ENCODE measurements at places on chromosomes 3 and 15. TPM values are rescaled to one million over a fixed set of nuclear protein-coding genes. Genes with fewer than 3 reads are reported as not detected.
A peak's percentile ranks its signal among the peaks of the same experiment; 100 is the strongest.

DNA sequence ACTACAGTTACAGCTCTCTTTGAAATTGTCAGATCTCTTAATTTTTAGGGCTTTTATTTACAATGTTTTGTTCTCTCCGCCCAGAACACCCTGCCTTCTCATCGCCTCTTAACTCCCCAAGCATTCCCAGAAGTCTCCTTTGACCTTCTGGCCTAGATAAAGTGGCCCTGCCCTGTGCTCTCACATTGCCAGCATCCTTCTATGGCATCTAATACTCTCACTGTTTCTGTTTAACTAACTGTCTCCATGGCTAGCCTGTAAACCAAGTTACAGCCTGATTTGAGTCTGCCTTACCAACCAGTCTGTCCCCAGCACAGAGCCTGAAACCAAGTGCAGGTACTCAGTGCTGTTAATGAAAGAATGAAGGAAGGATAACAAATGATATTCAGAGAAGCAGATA lies 19.9 kb downstream of the COL8A1 start:
- H3K27me3 ChIP-seq = no peaks in the 10 kb centered on the region
- H3K36me3 ChIP-seq = no peaks in the 10 kb centered on the region

GRCh38 chr15:74889883-74890664 lies at the start of gene MPI:
TSS of gene MPI (plus strand) at chr15:74890042. CDS start at chr15:74890074, 32 bp downstream.
- peak within 1 kb of the TSS; percentile 72 for H3K4me3 ChIP-seq
- H3K4me1 ChIP-seq = peaks cover 28% of the 10 kb centered on the region
- no peaks in the 10 kb centered on the region for H3K27me3 ChIP-seq
- DNase-seq = peak; percentile 80
- H3K27ac ChIP-seq = peak within 1 kb of the TSS; percentile 52

DNA sequence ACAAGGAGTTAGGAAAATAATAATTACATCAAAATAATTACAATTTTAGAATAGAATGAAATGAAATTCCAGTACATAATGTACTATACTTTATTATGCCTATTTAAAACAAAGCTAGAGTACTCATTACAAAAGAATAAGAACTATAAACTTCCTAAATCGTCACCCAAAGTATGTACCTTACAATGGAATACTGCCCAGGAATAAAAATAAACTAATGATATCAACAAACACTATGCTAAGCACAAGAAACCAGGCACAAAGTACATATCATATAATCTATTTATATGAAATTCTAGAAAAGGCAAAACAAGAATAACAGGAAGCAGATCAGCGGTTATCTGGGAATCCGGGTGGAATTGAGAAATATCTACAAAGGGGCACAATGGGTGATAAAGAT lies 84.7 kb downstream of the MYO9A start:
- H3K27ac ChIP-seq = no peak overlapping the region
- H3K4me3 ChIP-seq = no peak overlapping the region
- peaks cover 3% of the 10 kb centered on the region for H3K36me3 ChIP-seq
- no peaks in the 10 kb centered on the region for H3K27me3 ChIP-seq
- DNase-seq = no peak

DNA sequence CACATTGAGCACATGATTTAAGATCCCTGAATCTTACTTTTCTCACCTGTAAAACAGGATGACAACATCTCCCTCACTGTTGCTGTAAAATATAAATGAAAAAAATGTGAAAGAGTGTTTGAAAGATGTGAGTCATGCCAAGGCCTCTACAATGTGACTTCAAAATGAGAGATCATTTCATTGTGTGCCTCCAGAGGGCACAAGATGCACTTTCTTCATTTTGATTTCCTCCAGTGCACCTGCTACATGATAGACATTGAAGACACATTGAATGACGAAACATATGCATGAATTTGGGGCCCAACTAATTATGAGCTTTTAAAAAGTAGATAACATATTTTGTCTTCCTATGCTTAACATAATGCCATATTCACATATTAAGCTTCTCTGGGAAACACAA lies 170.3 kb downstream of the MOBP start:
- H3K4me1 ChIP-seq = no peaks in the 10 kb centered on the region
- no peak overlapping the region for H3K4me3 ChIP-seq
- H3K27ac ChIP-seq = no peak overlapping the region
- DNase-seq = no peak
- no peaks in the 10 kb centered on the region for H3K36me3 ChIP-seq

DNA sequence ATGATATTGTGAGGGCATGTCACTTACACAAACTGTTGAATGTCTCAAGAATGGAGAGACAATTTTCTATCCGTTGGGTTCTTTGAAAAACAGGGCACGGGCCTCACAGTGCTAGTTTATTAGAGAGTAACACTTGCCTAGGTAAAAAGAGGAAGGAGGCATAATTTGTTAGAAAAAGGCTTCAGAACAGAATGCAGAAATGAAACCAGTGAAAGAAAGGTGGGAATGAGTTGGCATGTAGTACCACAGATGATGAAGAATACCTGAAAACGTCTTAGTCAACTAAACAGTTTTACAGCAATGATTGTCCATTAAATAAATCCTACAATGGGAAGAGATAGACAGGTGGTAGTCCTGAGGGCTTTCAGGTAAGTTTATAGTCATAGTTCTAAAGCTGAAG lies 1399.7 kb upstream of the CADM2 start:
- no peaks in the 10 kb centered on the region for H3K4me1 ChIP-seq
- no peak overlapping the region for H3K4me3 ChIP-seq

DNA sequence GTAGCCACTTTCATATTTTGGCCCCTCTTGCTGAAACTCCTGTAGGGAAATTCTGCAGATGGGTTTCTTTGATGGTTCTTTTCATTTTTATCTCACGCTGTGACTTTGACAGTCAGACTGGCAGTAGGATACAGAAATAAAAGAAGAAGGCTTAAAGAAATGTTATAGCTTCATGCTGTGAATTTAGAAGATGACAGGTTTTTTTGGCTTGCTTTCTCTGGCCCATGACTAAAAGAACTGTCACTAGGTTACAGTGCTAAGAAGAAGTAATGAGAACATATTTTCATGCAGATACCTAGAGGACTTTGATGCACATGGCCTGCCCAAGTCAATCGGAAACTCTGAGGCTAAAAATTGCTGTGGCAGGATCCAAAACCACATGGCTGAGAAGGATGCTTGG lies 334.5 kb downstream of the EPHA6 start:
- no peak overlapping the region for H3K27ac ChIP-seq
- H3K4me1 ChIP-seq = no peaks in the 10 kb centered on the region
- H3K4me3 ChIP-seq = no peak overlapping the region
- no peak for DNase-seq
- no peaks in the 10 kb centered on the region for H3K36me3 ChIP-seq
- no peaks in the 10 kb centered on the region for H3K27me3 ChIP-seq

DNA sequence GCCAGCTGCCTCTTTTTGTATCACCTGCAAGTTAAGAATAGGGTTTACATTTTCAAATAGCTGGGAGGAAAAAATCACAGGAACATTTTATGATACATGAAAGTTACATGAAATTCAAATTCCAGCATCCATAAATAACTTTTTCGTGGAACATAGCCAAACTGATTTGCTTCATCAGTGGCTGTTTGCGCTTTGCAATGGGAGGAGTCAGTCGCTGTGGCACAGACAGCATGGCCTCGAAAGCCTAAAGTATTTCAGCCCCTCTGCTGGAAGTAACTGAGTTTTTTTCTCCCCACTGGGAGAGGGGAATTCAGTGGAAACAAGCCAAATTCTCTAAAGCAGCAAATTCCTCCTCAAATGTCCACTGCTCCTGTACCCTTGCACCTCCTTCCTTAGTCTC lies 271.9 kb downstream of the SUCLG2 start:
- no peak overlapping the region for H3K4me3 ChIP-seq
- peaks cover 4% of the 10 kb centered on the region for H3K36me3 ChIP-seq
- H3K27me3 ChIP-seq = no peaks in the 10 kb centered on the region
- no peak overlapping the region for H3K27ac ChIP-seq
- H3K4me1 ChIP-seq = no peaks in the 10 kb centered on the region

- no peak overlapping the region for H3K4me3 ChIP-seq
- no peak for DNase-seq
- no peaks in the 10 kb centered on the region for H3K36me3 ChIP-seq
- H3K27me3 ChIP-seq = no peaks in the 10 kb centered on the region
- no peaks in the 10 kb centered on the region for H3K4me1 ChIP-seq
Observed at GRCh38 chr3:75049533-75049932, 435.1 kb upstream of the CNTN3 start.

Gene SCAANT1
- 1.8 TPM for polyA plus RNA-seq

Gene EFCAB12
- polyA plus RNA-seq = 1.5 TPM

Gene FAM3D
- polyA plus RNA-seq = 6.2 TPM

Gene VEPH1
- polyA plus RNA-seq = 0.63 TPM

Gene HRG
- 0.04 TPM for polyA plus RNA-seq
